ENCODE measurements at places on chromosomes 3 and 15.

DNA sequence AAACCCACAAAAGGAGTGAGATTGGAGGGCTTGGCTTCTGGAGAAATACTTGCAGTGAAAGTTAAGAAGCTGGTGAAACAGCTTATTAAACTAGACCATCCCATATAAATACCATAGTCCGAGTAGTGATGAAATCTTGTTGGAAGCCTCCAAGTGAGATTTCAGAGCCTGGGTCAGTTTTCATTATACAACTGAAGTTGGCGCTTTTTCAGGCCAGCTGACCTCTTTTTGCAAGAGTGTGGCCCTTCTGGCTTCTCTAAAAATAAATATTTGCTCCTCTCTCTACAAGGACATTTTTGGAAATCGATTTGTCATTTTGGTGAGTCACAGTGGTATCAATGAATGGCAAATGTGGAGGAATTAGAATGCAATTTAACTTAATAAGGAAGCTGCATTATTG, 51.2 kb upstream of the THRB start:
- DNase-seq: no peak

GRCh38 chr3:184440151-184440550, 60.3 kb downstream of the CHRD start:
- DNase-seq: no peak

DNA sequence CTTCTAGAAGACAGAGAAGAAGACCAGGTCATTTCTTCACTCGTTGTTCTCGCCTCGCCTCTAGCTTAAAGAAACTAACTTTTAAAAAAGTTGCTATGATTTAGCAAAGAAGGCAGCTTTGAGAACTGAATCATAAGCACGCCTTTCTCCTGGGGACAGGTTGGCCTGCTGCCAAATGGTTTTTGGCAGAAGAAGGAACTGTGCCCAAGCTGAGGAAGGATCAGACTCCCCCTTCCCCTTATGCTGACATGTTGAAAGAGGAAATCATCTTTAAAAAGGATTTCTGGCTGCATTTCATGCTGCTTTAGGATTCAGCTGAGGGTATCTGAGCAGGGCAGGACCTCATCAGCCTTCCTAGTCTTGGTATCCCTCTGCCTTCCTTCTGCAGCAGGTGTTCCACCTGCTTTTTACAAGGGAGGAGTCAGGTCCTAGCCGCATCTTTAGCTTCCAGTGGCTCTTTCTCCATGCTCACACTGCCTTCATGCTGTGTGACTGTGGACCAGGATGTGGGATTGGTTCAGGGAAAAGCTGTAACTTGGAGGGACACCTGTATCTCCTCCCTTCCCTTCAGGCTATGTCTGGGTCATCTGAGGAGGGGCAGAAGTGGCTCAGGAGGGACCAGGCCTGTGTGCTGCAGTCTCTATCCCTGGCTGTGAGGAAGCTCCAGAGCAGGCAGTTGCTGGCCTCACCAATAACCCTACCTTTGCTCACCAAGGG, 34.1 kb upstream of the HACD2 start:
- DNase-seq: no peak

- DNase-seq: peak; percentile 25
Observed at GRCh38 chr15:61871926-61872522, 188.2 kb downstream of the VPS13C start.

DNA sequence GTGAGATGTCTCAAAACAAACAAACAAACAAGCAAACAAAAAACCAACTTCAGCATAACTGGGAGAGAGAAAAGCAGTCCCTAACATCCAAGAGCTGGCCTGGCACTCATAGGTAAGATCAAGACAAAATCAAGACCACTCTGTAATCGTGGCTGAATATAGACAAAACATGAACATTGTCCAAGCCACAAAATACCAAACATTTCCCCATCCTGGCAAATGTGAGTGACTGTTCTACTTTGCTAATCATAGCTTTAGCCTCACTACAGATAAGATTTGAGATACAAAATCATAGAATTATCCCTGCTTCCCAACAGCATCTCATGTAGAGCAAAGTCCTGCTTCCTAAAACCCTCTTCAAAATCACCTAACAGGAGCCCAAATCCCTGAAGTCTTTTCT, 116.7 kb upstream of the PRTG start:
- DNase-seq: no peak

DNA sequence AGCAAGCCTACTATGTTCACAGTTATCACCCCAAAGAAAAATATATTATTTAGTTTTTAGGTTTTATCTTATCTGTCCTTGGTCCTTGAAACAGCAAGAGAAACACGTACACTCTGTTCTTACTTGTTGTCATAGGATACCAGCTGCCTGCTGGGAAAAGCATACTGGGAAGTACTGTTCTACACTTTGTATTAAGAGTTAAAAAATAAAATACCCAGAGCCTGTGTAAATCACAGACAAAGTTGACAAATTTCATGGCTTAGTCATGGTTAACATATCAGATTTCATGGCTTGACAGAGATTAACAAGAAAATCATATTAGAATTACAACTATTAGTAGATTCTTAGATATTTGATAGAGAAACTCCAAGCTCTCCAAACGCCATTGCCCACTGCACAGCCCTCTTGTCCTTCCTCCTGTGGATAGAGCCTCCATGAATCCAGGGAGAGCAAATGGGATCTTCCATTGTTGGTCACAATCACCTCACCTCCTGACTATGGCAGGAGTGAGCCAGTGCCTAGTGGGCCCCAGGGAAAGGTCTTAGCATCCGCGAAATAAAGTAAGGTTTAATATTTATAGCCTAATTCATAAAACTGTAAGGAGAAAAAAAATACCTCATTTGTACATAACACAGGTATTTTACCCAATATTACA, 128.1 kb upstream of the WNT5A start:
- no peak for DNase-seq

GRCh38 chr15:28942571-28942970, 56.8 kb downstream of the APBA2 start:
- no peak for DNase-seq

- no peak for DNase-seq
Observed at GRCh38 chr3:119677641-119677934, 382 bp upstream of the COX17 start.

Measured in activated CD4-positive, alpha-beta T cell treated with anti-CD3 and anti-CD28 coated beads, Interleukin-2, Interleukin-4, amounts not matched to agents 100 ng/mL and 50 ng/mL, durations not matched to agents 16 hours and 8 hours (primary cell).